ENCODE measurements at places on chromosomes 2 and 18.

DNA sequence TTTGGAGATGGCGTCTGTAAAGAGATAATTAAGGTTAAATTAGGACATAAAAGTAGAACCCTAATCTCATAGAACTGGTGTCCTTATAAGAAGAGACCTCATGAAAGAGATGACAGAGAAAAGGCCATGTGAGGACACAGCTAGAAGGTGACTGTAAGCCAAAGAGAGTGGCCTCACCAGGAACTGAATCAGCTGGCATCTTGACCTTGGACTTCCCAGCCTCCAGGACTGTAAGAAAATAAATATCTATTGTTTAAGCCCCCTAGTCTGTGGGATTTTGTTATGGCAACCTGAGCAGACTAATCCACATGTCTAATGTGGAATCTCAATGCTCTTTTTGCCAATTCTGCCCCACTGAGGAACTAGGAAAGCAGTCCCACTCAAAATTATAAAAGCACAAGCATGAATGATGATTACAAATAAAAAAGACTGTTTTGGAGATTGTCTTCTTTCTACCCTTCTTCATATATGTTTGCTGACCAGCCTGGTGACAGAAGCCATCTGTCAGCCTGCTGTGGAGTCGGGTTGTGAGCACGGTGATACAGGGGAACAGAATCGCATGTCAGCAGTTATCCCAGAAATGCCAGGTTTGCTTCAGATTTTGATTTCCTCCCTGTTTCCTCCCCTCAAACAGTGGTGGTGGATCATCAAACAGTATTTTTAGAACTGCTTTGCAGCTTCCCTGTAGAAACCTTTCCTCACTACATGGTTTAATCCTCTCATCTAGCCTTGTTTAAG lies 54.2 kb downstream of the INPP4A start:
- DNase-seq = no peak

DNA sequence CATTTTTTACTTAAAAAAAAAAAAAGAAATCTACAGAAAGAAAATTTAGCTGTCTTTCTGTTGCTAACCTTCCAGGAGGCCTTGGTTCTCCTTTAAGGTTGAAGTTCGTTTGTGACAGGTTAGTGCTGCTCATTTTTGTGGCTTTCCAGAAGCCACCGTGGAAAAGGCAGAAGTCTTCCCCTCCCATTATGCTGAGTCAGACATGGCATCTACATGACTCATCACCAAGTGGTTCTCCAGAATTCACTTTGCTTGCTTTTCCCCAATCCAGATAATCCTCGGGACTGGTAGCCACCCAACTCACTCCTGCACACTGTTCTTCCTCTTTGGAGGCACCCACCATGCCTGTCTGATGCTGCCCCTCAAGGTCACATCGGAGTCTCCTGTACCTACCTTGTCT lies 228.7 kb downstream of the PIK3C3 start:
- no peak for DNase-seq

GRCh38 chr18:2984091-2984490 lies 28.9 kb downstream of the LPIN2 start:
- no peak for DNase-seq

GRCh38 chr18:76461692-76462325 lies 33.2 kb downstream of the ZNF516 start:
- DNase-seq = no peak

- no peak for DNase-seq
Observed at GRCh38 chr18:34075963-34076860, 148.5 kb downstream of the NOL4 start.

- no peak for DNase-seq
Observed at GRCh38 chr2:181393472-181393871, 63.7 kb upstream of the ITGA4 start.

DNA sequence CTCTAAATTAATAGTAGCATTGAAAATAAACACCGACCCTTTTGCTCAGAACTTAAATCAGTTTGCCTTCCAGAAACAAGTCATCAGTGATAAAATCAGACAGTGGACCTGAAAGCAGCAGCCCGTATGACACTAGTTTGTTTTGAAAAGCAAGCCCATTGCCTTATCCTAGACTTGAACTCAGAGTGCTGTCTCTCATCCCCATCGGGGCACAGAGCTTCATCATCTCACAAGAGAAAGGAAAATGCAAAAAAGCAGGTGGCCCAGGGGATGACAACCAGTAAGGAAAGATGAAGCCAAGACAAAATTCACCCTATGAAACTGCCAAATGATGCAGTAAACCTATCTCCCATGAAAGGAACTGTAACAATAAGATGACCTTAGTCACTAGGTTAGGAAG lies 71.2 kb downstream of the CERKL start:
- no peak for DNase-seq

- DNase-seq = no peak
Observed at GRCh38 chr2:238754259-238754658, 93.6 kb upstream of the TWIST2 start.

GRCh38 chr2:162821176-162821575 lies 17.4 kb downstream of the KCNH7 start:
- DNase-seq = no peak

- DNase-seq = no peak
Observed at GRCh38 chr2:66840321-66841002, 405.5 kb downstream of the MEIS1 start.

GRCh38 chr2:145012806-145013205 lies 492.9 kb upstream of the ZEB2 start:
- no peak for DNase-seq

- no peak for DNase-seq
Observed at GRCh38 chr2:43075054-43075593, 151.3 kb downstream of the ZFP36L2 start.

- no peak for DNase-seq
Observed at GRCh38 chr2:69584127-69584889, 59.2 kb downstream of the AAK1 start.

- DNase-seq = no peak
Observed at GRCh38 chr2:68850524-68850923, 20.7 kb downstream of the BMP10 start.

GRCh38 chr2:45860136-45861121 lies 209.0 kb downstream of the PRKCE start:
- no peak for DNase-seq

- DNase-seq = no peak
Observed at GRCh38 chr2:44707945-44708660, 233.4 kb upstream of the SIX3 start.

DNA sequence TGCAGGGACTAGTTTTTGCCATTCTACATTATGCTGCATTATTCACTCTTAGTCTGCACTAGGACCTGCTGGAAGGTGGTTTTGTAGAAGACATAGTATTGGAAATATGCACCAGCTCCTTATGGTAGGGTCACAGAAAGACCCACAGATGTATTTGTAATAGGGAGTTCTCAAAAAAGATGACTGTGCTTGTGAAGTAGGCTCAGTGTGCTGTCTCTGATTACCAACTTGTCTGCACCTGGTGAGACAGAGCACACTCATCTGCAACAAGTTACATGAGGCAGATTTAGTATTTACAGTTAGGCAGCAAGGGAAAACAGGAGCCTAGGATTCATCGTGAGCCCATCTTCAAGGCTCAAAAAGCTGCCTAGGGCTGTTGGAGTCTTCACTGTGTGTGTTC lies 29.4 kb downstream of the RHBDD1 start:
- no peak for DNase-seq

DNA sequence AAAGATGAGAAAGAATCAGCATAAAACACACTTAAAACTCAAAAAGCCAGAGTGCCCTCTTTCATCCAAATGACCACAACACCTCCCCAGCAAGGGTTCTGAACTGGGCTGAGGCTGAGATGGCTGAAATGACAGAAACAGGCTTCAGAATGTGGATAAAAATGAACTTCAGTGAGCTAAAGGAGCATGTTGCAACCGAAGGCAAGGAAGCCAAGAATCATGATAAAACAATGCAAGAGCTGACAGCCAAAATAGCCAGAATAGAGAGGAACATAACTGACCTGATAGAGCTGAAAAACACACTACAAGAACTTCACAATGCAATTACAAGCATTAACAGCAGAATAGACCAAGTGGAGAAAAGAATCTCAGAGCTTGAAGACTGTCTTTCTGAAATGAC lies 12.2 kb upstream of the PSMA8 start:
- no peak for DNase-seq

DNA sequence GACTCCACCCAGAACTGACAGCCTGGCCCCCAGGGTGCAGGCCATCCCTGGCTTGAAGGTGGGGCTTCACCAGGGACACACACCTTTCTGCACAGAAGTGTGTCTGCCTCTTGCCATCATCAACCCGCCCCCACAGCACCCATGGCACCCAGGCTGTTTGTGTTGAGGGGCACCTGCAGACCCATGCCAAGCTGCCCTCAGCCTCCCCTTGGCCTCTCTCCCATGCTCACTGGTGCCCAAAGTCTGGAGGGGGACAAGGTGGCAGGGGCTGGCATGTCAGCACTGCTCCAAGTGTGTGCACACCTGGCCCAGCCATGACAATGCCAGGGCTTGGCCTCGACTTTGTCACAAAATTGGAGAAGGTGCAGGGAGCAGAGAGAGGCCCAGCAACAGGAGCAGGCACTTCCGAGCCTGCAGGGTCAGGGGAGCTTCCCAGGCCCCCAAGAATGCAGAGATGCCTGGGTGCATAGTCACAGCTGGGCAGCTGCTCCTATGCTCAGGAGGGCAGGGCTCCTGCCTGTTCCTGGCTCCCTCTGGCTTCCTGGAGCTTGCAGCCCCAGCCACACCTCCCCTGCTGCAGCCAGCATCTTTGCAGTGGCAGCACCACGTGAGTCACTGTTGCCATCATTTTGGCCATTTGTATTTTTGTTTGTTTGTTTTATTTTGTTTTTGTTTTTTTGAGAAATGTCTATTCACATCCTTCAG lies 280.6 kb upstream of the UBE2E3 start:
- no peak for DNase-seq

- no peak for DNase-seq
Observed at GRCh38 chr2:218067523-218067922, 1.5 kb upstream of the RUFY4 start.

DNA sequence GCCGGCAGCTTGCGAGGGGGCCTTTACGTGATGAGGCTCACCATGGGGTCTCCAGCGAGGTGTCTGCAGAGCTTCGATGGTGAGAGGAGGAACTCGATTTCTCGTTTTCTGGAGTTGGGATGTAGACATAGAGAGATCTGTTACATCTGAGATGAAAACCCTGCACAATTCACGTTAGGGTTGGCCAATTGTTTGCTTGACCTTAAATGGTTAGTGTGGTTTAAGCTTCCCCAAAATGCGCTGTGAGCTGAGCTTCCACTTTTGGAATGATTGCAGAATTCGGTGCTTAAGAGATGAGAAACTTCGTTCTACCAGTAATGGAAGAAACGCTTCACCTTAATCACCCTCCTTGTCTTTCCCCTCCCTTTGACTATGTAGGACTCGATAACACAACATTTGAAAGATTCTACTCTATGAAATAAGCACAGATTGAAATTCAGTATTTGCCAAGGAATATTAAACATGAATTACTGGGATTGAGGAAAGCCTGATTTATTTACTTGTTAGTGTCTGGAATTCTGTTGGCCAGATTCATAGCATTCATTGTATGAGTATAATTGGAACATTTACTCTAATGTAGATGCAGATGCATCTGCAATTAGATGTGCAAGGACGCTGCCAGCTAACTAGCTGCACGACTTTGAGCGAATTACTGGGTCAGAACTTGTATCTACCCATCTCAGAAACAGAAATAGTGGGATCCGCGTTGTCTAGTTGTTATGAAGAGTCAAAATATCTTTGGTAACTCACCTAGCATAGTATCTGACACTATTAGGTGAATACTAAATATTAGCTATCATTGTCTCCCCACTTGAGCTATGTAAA lies 1.6 kb upstream of the KLF7 start:
- DNase-seq = no peak

GRCh38 chr18:26307161-26307773 lies 81.0 kb downstream of the TAF4B start:
- DNase-seq = no peak

GRCh38 chr2:225756198-225756597 lies 356.7 kb downstream of the NYAP2 start:
- DNase-seq = no peak

DNA sequence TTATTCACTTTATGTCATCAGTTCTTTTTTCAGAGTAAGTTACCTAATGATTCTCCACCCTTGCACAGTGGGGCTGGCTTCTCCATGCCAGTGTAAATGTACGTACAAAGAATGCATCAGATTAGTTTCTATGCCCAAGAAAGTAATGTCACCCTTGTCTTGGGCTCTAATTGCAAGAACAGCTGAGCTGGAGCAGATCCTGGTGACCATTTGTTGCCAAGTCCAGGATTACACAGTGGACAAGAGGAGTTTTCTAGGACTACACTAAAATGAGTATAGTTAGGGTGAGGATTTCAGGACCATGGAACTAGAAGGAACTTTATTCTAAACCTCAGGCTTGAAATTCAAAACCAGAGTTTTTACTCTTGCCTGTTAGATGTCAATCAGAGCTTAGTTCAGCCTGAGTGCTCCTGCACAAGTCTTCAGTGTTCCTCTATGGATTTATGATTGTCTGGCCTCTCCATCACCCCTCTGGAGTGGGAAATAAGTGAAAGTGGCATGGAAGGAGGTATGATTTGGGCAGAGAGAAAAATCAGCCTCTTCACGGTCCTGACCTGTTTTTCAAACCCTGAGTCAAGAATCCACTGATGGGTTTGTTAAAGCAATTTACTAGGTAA lies 29.8 kb downstream of the PCBP1 start:
- no peak for DNase-seq

GRCh38 chr2:179344970-179345369 lies 80.3 kb upstream of the SESTD1 start:
- no peak for DNase-seq

DNA sequence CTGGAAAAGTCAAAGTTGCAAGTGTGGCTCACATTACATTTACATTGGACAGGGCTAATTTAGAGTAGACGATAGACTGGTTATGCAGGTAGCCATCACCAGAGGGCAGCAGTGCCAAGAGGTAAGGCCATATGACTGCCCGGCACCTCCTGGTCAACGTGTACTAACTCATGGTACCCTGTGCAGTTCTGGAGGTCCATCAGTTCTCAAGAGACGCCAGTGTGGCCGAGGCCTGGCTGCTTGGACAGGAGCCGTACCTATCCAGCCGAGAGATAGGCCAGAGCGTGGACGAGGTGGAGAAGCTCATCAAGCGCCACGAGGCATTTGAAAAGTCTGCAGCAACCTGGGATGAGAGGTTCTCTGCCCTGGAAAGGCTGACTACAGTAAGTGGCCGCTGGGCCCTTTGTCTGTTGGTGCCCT lies 65.8 kb upstream of the EML6 start:
- DNase-seq = no peak

DNA sequence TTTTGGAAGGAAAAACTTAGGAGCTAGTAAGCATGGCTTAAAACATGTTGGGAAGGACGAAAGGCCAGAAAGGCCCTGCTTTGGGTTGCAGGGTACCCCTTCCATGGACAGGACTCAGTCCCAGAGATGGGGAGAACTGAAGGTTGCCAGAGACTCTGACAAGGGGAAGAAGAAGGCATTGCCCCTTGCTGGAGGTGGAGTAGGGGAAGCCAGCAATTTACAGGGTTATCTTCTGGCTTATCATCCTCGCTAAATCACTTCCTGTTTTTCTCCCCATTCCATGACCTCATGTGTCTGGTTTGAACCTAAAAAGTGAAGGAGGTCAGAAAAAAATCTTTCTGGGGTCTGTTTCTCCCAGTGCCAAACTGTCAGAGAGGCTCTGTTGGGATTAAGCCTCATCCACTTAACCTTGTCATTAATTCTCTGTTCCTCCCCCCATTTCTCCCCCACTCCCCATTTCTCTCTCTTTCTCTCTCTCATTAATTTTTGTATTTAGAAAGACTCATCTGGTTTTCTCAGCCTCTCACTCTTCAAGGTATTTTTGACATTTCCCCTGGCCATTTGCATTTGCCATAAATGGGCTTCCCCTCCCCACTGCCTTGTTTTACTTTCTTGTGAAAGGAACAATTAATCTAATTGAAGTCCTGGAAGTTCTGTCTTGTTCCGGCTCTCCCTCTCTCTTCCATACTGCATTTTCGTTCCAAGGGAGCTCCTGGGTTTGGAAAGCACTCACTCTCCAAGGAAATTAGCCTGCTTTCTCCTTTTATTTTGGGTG lies 17.4 kb downstream of the NRP2 start:
- no peak for DNase-seq
